ENCODE measurements at places on chromosomes 16 and 17. TPM values are rescaled to one million over a fixed set of nuclear protein-coding genes. Genes with fewer than 3 reads are reported as not detected.
A peak's percentile ranks its signal among the peaks of the same experiment; 100 is the strongest.

- no peak for DNase-seq
These were observed 100.1 kb downstream of the IRF8 start for GRCh38 chr16:85998868-85999729.

- DNase-seq, result peak; percentile 72
These were observed 15.1 kb downstream of the NQO1 start for GRCh38 chr16:69711115-69711740.

- DNase-seq, result no peak
These were observed 82.4 kb downstream of the NDE1 start for GRCh38 chr16:15732416-15732815.

- peak; percentile 89 for DNase-seq
These were observed 119.7 kb upstream of the CIBAR2 start for GRCh38 chr16:85231959-85232358.

GRCh38 chr17:73068322-73069153 lies 23.9 kb downstream of the SLC39A11 start:
- peak; percentile 36 for DNase-seq

DNA sequence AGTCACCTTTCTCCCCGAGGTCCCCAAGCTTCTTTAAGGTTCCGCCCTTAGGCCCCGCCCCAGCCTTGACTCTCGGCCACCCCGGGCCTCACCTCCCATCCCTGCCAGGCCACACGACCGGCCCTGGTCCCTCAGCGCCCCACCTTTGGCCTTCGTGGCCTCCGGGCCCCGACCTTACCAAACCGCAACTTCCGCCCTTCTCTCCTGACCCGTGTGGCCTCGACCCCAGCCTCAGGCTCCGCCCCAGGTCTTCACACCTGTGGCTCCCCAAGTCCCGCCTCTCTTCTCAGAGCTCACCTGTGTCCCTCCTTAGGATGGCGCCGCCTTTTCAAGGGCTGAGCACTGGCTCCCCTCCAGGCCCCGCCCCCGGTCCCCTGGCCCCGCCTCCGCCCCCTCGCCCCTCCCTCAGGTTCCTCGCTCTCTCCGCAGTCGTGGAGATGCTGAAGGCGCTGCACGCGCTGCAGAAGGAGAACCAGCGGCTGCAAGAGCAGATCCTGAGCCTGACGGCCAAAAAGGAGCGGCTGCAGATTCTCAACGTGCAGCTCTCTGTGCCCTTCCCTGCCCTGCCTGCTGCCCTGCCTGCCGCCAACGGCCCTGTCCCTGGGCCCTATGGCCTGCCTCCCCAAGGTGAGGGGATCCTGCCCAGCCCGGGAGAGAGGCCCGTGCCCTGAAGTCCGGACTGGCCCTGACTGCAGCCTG lies 10.0 kb upstream of the CISD3 start:
- no peak for DNase-seq

DNA sequence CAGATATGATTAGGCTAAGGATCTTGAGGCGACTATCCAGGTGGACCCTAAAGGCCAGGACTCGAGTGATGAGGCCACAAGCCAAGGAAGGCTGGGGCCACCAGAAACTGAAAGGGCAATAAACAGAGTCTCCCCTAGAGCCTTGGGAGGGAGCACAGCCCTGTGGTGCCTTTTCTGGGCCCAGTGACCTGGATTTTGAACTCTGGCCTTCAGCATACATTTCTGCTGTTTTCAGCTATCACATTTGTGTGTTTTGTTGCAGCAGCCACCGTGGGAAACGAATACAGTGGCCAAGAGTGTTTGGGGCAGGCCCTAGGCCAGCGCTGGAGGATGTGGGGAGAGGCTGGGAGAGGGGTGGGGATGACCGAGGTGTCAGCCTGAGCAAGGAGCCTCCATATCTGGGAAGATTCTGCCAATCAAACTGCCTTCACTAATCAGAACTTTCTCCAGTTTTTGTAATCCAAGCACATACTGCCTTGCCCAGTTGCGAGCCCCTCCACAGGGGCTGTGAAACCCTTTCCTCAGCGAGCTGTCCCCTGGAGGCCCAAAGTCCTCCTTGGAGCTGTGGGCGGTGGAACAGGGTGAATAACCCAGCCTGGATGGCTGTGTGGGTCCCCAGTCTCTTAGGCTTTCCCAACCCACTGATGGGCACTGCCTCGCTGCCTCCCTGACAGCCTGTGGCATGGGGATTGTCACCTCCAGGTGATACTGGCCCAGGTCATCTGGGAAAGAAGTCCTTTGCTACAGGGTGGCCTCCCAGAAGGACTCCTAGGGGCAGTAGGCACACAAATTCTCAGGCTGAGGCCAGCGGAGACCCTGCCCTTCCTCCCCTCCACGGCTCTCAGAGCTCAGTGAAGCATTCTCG lies 16.8 kb downstream of the B9D1 start:
- DNase-seq, result no peak

- no peak for DNase-seq
These were observed 29.9 kb downstream of the CIBAR2 start for GRCh38 chr16:85082173-85083050.

DNA sequence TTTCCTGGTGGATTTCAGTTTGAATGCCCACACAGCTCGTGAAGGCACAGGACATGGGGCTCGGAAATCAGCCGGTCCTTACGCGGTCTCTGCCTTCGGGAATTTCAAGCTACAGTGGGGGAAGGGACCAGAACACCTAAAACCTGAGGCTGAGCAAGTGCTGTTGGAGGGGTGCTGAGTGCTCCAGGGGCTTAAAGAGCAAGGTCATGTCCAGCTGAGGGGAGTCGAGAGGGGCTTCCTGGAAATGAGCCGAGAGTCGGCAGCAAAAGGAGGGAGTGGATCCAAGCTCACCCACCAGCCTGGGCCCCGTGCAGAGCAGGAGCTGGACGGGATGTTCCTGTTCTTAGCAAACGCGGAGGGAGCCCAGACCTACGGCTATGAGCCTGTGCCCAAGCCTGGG lies 73.2 kb upstream of the RPL38 start:
- no peak for DNase-seq

DNA sequence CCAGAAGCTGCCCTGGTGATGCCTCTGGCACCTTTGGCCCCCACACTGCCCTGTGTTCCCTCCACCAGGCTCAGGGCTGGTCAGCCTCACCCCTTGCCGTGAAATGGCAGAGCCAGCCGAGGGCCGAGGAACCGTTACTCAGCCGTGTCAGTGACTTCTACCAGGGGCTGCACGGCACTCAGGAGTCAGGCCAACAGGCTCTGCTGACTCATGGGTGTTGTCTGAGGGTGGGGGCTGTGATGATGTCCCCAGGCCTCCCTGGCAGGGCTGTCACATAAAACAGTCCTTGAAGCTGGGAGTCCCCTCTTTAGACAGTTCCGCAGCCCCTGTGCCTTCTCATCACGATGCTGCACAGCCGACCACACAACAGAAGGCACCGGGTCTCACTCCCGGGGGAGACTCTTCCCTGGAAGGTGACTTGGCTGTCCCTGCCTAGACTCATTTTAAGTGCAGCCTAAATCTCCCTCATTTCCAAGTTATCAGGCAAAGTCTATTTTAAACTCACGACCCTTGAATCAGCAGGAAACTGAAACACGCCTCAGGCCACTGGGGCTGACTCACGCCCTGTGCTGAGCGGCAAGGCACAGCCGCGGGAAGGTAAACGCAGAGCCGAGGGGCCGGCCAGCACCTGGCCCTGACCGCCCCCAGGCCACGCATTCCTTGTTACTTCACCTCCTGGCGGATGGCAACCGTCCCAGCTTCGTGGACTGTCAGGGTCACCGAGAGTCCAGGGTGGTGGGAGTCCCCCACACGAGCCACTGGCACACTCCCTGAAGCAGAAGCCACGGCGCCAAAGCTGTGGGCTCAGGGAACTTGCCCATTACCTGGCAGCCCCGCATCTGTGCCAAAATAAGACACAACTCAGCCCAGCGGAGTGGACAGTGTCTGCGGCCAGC lies 102.6 kb downstream of the ZNF778 start:
- peak; percentile 87 for DNase-seq

DNA sequence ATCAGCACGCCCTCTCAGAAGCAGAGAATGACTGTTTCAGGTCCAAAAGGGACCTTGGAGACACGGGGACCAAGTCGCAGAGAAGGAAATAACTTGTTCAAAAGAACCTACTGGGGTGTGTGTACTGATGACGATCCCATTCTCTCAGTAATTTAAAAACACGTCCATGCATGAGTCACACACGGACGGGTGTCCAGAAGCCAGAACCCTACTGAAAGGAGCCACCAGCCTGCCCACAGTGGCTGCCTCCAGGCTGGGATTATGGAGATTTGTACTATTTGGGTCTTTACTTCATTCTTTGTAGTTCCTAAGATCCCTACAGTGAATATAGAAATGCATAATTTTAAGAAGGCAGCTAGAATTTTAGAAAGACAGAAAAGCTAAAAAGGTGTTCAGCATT lies 27.8 kb downstream of the TMEM204 start:
- DNase-seq, result no peak

- DNase-seq, result no peak
These were observed 412.0 kb upstream of the GOT2 start for GRCh38 chr16:59146140-59146539.

- no peak for DNase-seq
These were observed 18.3 kb downstream of the ITGAX start for GRCh38 chr16:31373235-31373634.

DNA sequence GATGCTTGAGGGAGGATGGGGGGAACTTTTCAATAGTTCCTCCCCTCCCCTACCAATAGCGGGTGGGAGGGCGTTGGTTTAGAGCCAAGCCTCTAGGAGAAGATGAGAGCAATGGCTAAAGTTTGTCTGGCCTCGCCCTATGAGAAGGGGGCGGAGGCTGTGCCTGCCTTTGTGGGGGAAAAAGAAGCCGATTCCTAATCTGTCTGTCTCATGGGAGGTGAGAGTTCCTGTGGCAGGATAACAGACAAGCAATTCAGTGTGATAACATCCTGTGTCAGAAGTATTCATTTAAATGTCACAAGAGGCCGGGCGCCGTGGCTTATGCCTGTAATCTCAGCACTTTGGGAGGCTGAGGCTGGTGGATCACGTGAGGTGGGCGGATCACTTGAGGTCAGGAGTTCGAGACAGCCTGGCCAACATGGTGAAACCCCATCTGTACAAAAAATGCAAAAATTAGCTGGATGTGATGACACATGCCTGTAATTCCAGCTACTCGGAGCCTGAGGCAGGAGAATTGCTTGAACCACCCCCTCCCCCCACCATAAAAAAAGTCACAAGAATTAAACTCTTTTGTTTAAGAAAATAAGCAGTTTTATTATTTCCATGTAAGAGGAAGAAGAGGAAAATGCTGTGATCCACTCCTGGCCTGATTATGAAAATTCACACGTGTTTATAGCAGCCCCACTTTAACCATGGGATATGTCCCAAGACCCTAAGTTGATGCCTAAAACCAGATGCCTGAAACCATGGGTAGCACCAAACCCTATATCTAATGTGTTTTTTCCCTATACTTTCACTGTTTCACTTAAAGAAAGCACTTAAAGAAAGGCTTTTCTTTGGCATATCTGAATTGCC lies 1.7 kb downstream of the SLFN5 start:
- peak; percentile 93 for DNase-seq

The KRT24 gene
- not detected for total RNA-seq

The CCP110 gene
- total RNA-seq, result 23.3 TPM

The RNF40 gene
- total RNA-seq, result 89.4 TPM

The FOXN1 gene
- total RNA-seq, result not detected

The ULK2 gene
- 22.1 TPM for total RNA-seq

The CES3 gene
- total RNA-seq, result not detected
